ENCODE measurements at places on chromosomes 2 and 18. TPM values are rescaled to one million over a fixed set of nuclear protein-coding genes. Genes with fewer than 3 reads are reported as not detected.

Gene LOXHD1
- total RNA-seq = not detected

Gene RBM44
- total RNA-seq = 0.07 TPM

Gene DCDC2C
- total RNA-seq = not detected

Gene PROM2
- total RNA-seq = 0.33 TPM

Gene LYG2
- total RNA-seq = not detected

Gene COL3A1
- 16.2 TPM for total RNA-seq

Gene ASB18
- total RNA-seq = not detected

Gene ILKAP
- total RNA-seq = 16.6 TPM

Gene MROH2A
- not detected for total RNA-seq

Gene RUFY4
- not detected for total RNA-seq

- no peak for DNase-seq
These were observed 99.5 kb downstream of the RNF144A start for GRCh38 chr2:7016601-7017211.

DNA sequence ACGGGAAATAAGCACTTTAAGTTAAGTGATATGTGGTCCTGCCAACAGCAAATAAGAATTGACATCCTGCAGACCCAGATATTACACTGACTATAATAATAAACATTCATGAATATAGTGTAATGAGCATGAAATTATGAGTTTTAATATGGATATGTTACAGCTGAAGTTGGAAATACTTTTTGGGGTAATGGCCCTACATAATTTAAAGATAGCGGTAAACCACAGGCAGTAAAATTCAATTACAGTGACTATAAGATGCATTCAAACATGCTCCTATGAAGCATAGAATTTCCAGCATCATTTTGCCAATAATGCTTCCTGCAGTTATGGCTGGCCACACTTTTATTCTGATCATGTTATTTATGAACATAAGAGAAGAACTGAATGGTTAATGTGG lies 49.4 kb upstream of the LRRTM4 start:
- no peak for DNase-seq

DNA sequence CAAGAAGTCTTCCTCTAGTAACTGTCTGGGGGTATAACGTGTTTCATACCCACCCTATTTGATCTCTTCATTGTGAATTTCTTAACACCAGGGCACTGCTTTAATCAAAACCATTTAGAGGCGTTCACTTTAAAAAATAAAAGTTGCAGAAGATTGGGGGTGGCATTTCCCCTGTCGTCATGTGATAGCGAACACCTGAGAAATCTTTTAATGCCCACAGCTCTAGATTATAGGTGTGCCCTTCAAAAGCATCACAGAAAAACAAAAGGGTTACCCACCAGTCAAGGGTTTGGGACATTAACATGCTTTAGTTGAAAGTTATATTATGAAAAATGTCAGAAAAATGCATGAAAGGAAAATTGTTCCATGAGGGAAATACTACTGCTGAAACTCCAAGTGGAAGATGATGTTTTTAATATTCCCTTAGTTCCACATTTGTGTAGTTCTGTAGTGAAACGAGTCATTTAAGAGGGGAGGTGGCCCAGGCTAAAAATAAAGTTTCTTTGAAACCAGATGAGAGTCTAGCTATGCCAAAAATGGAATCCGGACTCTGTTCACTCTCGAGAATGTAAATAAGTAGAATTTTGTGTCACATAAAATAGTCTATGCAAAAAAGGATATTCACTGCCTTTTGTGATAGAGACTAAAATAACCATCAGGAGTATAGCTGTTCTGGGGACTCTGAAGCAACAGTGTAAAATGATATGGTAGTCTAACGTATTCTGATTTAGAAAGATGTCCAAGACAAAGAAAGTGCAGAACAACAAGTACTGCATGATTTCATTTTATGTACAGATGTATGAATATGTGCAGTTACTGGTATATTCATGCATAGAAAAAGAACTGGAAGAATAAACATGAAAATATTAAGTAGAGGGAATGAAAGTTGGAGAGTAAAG lies 95.3 kb downstream of the TMEM247 start:
- DNase-seq = no peak

GRCh38 chr2:47230418-47230817 lies 75.3 kb upstream of the STPG4 start:
- peak; percentile 30 for DNase-seq

- no peak for DNase-seq
These were observed 362.8 kb downstream of the CBLN2 start for GRCh38 chr18:72181241-72181764.

DNA sequence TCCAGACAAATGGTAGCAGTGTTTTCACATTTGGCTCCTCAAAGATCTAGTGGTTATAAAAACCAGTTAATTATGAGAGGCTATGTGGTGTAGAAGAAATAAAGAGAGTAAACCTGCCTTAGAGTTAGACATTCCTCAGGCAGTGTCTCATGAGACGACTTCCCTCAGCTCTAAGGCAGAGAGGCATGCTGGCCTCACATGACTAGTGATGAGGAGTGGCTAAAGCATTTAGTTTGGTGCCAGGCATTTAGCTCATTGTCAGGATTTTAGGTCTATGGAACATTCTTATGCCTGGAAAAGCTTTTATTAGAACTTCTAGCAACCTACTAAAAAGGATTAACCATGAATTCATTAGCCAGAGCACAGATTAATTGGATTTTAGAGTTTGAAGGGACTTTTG lies 90.3 kb downstream of the RPRM start:
- DNase-seq = no peak

DNA sequence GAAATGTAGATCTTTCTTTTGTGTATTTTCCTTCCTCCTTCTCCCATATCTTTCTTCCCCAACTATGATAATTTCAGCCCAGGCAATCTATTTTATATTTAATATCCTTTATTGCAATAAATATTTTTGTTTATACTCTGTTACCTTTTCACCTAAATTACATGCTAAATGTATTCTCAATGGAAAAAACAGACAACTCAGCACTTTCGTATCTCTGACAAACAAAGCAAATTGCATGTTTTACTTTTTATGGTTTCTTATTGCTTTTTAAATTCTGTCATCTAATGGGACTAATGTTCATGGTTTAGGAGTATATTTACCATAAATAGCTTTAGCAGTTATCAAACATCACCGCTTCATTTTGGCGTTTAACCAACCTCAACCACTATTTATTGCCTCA lies 74.0 kb downstream of the LRP1B start:
- no peak for DNase-seq

DNA sequence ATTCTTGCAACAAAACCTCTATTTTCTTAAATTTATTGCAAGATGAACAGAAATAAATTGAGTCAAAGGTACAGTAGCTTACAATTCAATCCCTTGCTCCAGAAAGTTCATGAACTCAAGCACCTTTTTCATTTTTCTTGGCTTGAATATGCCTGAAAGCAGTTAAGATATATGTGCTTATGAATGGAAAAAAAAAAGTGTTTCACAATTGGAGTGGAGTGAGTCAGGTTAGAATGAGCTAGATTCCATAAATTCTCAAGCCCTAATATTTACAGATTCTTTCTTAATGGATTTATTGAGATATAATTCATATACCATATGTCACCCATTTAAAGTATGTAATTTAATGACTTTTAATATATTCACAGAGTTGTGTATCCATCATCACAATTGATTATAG lies 39.6 kb upstream of the NEMP2 start:
- no peak for DNase-seq

DNA sequence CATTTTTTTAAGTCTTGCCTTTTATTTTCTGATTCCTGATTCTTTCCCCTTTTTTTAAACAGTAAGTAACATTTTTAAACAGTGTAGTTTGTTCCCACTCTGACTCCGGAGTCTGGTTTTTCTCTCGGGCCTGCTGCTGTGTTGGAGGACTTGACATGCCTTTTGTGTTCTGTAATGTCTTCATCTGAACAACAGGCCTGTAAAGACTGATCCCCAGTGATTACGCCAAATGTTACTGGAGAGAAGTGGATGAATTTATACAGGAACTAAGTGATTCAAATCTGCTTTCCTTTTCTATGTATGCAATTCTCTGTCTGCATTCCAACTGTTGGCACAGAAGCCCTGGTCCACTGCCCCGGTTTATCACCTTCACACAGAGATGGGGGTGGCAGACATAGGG lies 54.3 kb upstream of the RMDN2 start:
- DNase-seq = no peak

- DNase-seq = no peak
These were observed 108.9 kb upstream of the XPO1 start for GRCh38 chr2:61647044-61647443.

DNA sequence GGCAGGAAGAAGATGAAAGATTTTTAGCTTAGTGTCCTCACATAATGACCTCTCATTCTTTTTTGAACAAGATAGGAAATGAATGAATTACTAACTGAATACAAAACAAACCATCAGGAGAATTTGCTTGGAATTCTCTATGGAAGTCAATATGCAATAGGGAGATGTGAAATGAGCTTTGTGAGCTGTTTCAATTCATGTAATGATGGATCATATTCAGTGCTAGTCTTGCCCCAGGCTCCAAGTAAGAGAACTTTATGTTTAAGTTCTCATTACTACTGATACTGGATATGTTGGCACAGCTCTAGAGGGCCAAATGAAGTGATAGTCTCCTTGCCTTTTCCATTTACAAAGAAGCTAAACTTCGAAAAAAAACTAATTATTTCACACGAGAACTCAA lies 29.2 kb downstream of the MYOM1 start:
- no peak for DNase-seq

GRCh38 chr18:46910856-46911255 lies 6.5 kb downstream of the PIAS2 start:
- no peak for DNase-seq

- no peak for DNase-seq
These were observed 201.1 kb upstream of the HDAC4 start for GRCh38 chr2:239601880-239602279.

- no peak for DNase-seq
These were observed 41.8 kb downstream of the STAT1 start for GRCh38 chr2:190972213-190972612.

DNA sequence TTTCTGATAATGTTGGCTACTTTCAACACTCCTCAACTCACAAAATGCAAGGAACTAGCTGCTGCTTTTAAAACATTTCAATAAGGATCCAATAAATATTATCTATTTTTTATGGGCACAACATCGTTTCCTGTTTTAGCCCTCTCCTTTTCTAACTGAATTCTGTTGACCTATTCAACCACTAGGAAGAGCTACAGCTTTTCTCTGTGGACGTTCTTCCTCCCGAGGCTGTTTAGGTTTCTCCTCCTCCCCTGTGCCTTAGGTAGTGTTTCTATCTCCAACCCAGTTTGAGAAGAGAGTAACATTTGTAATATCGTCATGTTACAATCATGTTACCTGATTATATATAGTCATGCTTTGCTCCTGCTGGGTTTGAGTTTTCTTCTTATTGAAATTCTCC lies 91.3 kb upstream of the ITGB6 start:
- no peak for DNase-seq

DNA sequence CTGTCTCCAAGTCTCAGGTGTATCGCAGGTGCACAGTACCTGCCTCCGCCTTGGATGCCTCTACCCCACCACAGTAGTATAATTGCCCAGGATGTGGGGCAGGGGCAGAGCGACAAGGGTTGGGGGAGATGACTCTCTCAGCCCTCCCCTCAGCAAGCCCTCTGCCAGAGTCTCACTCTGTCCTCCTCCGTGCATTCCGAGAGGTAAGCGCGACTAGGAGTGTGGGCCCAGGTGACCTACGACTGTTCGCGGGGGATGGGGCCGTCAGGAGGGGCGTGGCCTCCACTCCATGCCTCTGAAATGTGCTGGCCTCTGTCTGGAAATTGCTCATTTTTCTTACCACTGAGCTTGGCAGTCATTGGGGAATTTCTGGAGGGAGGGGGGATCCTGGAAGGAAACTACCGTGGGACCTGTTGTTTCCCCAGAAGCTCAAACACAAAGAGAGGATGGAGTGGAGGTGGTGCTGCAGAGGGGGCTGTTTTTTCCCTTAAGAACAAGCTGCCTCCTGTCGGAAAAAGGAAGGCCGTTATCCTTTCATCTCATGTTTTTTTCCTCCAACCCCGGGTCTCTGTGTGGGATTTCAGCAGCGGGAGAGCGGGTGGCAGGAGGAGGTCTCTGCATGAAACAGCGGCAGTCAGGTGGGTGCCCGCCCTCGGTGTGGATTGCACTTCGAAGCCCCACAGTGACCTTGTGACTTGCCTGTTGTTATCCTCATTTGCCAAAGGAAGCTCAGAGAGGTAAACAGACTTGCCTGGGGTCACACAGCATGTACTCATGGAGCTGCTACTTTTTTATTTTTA lies 13.0 kb upstream of the RALB start:
- DNase-seq = no peak
